ENCODE measurements at places on chromosomes 4 and X.

GRCh38 chr4:64935469-64936001 is 526.3 kb upstream of the TECRL start:
- DNase-seq, result no peak

DNA sequence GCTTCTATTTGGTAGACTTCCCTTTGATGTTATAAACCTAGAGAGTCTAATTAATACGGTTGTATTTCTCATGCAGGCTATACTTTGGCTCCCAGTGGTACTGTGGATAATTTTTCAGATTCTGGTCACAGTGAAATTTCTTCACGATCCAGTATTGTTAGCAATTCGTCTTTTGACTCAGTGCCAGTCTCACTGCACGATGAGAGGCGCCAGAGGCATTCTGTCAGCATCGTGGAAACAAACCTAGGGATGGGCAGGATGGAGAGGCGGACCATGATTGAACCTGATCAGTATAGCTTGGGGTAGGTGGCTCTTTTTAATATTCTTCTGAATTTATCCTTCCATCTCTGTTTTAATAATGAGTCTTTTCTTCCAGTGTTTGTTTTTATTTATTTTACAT is 249.7 kb downstream of the RAPGEF2 start:
- DNase-seq, result no peak

DNA sequence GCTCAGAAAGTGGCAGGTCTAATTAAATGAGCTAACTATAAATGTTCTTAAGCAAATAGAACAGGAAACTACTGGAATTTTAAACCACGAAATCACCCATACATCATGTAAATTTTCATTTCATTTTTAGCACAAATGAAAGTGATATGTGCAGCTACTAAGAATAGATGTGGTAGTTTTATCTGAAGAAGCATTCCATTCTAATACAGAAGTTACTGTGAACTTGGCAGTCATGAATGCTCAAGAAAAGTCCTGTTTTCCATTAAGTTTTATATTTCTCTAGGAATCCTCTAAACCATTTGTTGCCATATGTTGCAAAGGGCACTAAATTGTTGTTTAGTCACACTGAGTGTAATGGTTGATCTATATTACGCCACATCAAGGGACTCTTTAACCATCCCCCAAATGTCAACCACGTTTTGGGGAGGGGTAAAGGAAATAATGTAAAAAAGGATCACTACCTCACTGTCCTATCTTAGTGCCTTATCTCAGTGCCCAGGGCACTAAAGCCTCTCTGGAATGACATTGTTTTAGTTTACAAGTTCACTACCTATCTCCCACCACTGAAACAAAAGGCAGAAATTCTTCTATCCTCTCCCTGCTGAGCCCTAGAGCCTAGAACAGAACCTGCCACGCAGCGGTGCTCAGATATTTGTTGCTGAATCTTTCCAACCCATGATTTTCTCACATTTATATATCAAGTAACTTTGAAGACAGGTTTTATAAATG is 118.0 kb downstream of the SHISA3 start:
- DNase-seq, result no peak

DNA sequence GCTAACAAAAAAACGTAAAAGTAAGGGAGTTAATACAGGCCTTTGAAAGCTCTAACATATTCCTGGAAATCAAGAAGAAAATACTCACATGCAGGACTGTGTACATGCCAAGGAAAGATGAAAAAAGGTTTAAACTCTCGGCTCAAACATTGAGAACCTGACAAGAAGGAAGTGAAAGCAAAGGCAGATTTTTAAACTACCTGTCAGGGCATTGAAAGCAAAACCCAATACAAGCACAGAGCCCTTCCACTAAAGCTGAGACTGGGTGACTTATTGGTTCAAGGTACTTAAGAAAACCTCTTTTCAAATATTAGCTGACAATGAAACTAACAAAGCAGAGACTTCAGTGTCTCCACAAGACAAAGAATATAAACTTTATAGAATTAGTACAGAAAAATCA is 313.0 kb upstream of the GRID2 start:
- DNase-seq, result no peak

DNA sequence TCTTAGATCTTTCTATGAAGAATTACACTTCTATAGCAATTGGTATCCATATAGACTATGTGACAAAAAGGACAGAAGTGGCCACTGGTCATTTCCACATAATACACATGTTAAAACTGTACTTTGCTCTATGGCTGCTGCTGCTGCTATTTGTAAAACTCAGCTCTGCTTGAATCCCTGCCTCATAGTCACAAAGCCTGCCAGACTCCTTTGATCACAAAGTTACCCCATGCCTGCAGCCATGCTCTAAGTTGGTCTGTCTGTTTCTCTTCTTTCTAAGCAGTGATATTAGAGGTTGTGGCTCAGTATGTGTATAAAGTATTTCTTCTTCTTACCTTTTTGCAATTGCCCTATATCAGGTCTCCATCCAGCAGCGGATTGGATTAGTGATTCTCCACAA is 210.9 kb downstream of the GRID2 start:
- DNase-seq, result no peak

DNA sequence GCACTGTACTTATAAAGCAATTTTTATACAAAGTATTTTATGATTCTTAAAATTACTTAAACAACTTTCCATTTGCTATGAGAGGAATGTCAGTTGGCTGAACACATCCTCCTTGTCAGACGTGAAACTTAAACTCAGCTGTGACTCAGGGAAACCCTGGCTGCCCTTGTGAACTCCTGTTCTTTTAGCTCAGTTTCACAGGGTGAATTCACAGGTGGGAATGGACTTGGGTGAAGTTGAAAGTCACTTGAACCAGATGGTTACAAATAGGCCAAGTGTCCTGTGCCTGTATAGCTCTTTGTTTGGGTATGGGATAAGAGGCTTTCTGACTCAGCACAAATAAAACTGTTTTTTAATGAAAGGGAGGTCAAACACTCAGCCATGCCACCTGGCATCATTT is 67.4 kb upstream of the FAM47B start:
- no peak for DNase-seq

GRCh38 chrX:10612215-10612614 is 8.2 kb downstream of the MID1 start:
- DNase-seq, result no peak

DNA sequence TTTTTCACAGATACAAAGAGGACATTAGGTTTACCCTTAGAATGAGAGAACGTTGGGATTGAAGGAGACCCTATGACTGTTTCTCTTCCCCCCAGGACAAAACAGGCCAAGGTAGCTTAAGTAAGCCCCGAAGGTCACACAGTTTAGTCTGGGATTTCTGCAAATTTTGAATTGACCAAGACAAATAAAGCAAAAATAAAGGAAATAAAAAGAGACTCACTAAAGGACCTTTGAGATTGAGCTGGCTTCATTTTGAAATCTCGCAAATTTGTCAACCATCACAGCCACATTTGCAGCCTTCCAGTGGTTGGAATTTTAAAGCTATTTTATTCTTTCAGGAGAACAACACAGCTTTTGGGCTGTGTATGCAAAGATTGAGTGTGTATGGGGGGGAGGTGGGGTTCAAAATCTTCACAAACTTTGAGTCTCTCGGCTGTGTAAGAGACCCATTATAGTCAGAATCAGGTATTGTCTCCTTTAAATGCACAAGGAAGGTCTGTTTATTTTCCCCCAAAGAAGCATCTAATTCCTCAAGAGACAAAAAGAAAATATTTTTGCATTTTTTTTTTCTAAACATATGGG is 4.2 kb downstream of the TMSB4X start:
- no peak for DNase-seq

DNA sequence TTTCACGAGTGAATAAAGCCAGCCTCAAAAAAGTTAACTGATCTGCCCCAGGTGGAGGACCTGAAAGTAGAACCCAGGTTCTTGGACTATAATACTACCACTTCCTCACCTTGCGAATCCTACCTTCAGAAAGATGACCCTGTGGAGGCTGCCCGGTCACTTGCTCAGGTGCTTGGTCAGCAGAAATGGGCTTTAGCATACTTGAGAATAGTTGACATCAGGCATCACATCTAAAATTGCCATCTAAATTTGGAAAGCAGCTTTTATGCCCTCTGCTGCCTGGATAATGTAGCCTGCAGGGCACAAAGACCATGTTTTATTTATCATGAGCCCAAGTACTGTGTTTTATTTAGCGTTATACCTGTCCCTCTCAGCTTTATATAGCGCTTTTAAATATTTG is 3.0 kb downstream of the BCLAF3 start:
- no peak for DNase-seq

- DNase-seq, result no peak
These were observed 55.2 kb downstream of the LGI2 start for GRCh38 chr4:24975510-24975909.

DNA sequence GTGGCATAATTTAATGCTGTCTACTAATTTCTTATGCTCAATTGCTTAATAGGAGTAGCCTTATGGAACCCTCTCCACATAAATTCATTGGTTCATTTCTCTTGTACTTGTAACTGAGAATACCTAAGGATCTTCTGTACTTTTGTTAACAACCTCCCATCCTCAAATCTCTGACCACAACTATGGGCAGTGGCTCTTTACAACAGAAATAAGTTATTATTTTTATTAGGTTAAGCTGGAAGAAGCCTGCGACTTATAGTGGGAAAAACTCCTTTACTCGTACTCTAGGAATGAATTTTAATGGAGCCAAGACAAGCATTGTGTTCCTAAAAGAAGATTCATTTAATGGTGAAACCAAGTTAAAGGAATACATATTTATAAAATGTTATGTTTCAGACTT is 337.1 kb upstream of the CTSO start:
- no peak for DNase-seq

GRCh38 chr4:110512901-110513300 is 36.9 kb downstream of the ENPEP start:
- DNase-seq, result no peak

- DNase-seq, result no peak
These were observed 1.6 kb upstream of the SH3RF1 start for GRCh38 chr4:169272265-169272886.

DNA sequence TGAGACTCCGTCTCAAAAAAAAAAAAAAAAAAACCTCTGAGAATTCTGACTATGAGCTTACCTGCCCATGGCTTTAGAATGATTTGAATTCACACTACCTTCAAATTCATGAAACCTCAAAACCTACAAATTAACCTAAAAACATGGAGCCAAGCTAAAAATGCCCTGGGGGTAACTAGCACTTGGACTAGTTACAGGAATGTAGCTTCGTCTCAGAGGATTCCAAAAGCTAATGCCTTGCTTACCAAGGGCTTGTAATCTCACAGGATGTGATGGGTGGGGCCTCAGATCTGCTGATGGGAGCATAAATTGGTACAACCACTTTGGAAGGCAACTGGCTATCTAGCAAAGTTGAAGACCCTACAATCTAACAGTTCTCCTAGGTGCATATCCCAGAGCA is 79.4 kb upstream of the SPRY1 start:
- no peak for DNase-seq

DNA sequence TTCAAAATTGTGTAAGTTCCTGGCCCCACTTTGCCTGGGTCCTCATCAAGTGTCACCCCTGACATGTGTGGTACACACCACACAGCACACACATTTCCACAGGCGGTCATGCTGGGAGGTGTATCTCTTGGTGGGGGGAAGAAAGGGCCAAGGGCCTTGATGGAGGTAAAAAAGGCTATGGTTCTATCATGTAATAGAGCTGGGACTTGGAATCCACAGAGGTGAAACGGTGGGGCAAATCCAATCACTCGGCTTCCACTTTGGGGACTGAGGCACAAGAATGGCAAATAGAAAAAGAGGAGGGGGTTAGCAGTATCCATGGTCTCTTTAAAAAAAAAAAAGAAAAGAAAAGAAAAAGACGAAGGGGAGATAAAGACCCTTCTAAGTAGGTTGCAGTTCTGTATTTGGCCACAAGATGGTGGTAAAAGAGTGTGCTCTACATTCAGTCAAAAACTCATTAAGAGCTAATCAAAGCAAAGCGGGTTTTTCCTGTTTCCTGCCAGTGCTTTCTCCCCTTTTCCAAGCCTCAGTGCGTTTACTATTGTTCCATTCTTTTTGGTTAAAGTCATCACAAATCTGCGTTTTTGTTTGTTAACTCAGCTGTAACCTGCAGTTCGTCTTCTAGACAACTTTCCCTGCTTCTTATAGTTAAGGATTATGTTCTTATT is 37.0 kb upstream of the ATP6AP2 start:
- no peak for DNase-seq

DNA sequence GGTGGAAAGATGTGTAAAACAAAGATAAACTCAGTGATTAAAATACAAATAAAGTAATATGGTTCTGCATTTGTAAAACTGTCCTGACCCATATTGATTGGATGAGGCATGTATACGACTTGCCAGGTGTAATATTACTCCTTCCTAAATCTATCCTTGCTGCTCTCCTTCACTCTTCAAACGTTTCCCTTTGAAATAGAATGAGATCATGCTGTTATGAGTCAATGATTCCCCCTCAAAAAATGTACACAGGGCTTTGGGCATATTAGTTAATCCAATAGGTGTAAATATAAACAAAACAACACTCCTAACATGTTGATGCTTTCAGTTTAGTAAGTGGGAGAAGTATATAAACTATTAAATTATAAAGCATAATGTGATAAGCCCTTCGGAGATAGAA is 117.4 kb upstream of the GPM6A start:
- no peak for DNase-seq

GRCh38 chr4:74133786-74134499 is 24.0 kb upstream of the MTHFD2L start:
- peak; percentile 9 for DNase-seq

GRCh38 chr4:103425406-103425805 is 227.3 kb upstream of the CENPE start:
- no peak for DNase-seq

- no peak for DNase-seq
These were observed 34.8 kb downstream of the UBE2K start for GRCh38 chr4:39732728-39733127.

DNA sequence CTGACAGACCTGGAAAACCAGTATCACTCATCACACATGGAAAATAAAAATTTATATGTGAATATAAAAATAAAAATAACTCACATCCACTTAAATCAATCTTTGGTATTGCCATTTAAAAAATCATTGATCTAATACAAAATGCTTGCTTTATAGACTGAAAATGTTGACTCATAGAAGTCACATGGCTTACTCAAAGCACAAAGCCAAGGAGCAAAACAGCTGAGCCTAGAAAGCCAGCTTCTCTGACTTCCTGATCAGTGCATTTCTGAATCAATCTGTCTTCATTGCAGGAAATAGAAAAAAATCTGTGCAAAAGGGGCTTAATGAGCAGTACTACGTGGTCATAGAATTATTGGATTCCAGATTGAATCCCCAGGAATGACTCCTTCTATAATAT is 176.9 kb upstream of the HS3ST1 start:
- no peak for DNase-seq

- no peak for DNase-seq
These were observed 40.5 kb downstream of the USP38 start for GRCh38 chr4:143225167-143225566.

GRCh38 chr4:41185614-41186592 is 28.4 kb downstream of the APBB2 start:
- DNase-seq, result no peak

GRCh38 chrX:16212024-16212423 is 44.7 kb downstream of the MAGEB17 start:
- no peak for DNase-seq

GRCh38 chr4:8600686-8601085 is 8.1 kb downstream of the CPZ start:
- DNase-seq, result no peak

- no peak for DNase-seq
These were observed 430.1 kb downstream of the GABRG1 start for GRCh38 chr4:45693746-45694145.

All from stimulated activated CD8-positive, alpha-beta memory T cell treated with anti-CD3 and anti-CD28 coated beads, Interleukin-4, amount 100 ng/mL, for 24 hours (primary cell).